ENCODE measurements at places on chromosomes 1 and 21. TPM values are rescaled to one million over a fixed set of nuclear protein-coding genes. Genes with fewer than 3 reads are reported as not detected.

PBX1 gene
- total RNA-seq, result 15.2 TPM

HHAT gene
- 3.7 TPM for total RNA-seq

CACNA1S gene
- not detected for total RNA-seq

OLIG2 gene
- not detected for total RNA-seq

TYW3 gene
- total RNA-seq, result 12.0 TPM

PEAR1 gene
- total RNA-seq, result 1.8 TPM

GRCh38 chr1:6580593-6581409 is 1.0 kb downstream of the ZBTB48 start:
- DNase-seq, result no peak

DNA sequence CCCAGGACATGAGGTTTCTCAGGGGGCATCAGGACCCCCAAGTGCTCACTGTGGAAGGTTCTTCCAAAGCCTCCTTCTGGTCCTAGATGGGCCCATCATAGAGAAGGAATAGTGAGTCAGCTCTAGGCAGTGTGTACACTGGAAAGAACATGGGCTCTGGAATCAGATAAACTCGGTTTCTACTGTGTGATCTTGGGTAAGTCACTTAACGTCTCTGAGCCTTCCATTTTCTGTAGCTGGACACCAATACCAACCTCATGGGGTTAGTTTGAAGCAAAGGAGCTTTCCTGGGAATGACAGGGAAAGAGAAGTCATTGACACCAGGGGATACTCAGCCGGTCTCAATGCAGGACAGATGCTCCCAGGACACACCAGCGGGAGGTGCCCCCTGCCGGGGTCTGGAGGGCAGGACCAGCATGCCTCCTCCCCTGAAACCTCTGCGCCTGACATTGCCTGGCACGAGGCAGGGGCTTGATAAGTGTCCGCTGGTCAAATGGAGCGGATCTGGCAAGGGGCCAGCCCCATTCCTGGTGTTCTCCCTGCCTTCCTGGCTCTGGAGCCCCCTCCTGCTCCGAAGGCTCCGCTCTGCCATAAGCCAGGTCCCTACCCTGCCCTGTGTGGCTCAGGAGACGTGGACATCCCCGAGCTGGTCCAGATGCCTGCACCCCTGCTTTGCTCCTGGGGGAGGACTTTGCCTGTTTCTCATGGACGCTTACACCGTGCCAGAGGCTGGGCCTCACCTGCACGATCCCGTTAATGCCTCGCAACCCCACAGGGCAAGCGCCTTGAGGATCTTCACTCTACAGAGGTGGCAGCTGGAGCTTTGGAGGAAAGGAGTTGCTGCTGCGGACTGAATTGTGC is 52.8 kb downstream of the EDN2 start:
- DNase-seq, result no peak

- DNase-seq, result no peak
Measured at GRCh38 chr1:213452501-213452900, 401.5 kb downstream of the RPS6KC1 start.

DNA sequence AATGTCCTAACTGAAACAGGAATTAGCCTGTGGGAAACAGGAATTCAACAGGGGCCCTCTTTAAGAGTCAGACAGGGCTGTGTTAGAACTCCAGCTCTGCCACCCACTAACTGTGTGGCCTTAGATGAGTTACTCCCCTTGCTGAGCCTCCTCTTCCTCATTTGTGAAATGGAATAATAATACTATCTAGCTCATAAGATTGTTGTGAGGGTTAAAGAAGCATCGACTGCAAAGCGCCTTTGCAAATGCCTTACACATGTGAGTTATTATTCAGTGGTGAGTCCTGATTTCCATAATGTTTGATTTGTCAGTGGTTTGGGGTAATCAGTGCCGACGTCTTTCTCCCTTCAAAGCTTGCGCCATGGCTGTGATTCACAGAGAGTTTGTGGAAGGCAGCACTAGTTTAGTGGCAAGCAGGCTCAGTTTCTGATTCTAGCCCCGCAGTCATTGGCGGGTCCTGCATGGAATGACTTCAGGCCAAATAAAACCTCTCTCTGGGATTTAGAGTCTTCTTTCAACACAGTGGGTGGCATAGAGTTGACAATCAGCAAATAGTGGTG is 388.5 kb downstream of the PLPP3 start:
- no peak for DNase-seq

GRCh38 chr1:25526753-25527152 is 16.7 kb upstream of the LDLRAP1 start:
- DNase-seq, result no peak

GRCh38 chr1:228867951-228868730 is 132.9 kb downstream of the RHOU start:
- DNase-seq, result no peak

DNA sequence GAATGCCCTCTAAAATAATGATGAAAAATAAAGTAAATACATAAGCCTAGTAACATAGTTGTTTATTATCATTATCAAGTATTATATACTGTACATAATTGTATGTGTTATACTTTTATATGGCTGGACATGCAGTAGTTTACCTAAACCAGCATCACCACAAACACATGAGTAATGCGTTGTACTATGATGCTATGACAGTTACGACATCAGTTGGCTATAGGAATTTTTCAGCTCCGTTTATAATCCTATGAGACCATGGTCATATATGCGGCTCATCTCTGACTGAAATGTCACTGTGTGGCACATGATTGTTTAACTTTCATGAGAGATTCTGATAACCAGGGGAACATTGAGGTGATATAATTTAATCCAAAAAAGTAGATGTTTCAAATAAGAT is 352.1 kb downstream of the ST6GALNAC3 start:
- no peak for DNase-seq

GRCh38 chr1:143611159-143611558 is 360.6 kb downstream of the FAM72C start:
- DNase-seq, result no peak

DNA sequence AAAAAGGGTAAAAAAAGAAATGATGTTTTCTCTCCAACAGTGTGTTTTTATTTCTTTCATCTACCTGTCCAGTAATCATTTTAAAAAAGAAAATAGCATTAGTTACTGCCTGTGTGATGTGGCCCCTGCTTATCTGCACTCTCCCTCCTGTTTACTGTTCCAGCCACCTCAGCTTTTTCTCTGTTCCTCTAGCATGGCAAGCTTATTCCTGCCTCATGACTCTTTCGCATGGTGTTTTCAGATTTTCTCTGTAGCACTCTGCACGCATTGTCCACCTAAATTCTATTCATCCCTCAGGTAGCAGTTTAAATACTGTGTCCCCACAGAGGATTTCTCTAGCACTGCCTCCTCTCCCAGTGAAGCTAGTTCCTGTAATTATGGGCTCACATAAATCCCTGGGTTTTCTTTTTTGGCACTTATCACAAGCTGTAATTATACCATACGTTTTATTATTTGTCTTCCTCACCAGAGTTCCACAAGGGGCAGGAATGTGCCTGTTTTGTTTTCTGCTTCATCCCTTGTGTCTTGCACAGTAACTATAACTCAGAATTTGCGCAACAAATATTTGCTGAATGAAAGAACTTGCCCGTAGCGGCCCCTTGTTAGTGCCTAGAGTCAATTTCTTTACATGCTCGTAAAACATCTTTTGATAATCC is 51.4 kb upstream of the LRIG2 start:
- no peak for DNase-seq

DNA sequence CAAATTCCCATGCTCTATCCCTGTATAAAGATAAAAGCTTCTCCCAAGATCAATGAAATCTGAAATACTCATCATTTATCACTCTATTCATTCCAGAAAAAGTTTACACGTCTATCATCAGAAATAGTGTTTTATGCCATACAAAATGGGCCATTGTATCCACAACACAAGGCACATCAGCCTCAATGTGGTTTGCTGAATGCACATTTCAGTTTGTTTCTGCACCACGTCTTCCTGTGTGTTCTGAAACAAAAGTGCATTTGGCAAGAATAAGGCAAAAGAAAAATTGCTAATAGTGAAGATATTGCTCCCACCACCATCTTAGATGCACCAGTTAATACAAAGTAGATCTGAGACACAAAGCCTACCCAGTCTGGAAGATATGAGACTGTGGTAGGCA is 89.6 kb upstream of the ETS2 start:
- DNase-seq, result no peak

DNA sequence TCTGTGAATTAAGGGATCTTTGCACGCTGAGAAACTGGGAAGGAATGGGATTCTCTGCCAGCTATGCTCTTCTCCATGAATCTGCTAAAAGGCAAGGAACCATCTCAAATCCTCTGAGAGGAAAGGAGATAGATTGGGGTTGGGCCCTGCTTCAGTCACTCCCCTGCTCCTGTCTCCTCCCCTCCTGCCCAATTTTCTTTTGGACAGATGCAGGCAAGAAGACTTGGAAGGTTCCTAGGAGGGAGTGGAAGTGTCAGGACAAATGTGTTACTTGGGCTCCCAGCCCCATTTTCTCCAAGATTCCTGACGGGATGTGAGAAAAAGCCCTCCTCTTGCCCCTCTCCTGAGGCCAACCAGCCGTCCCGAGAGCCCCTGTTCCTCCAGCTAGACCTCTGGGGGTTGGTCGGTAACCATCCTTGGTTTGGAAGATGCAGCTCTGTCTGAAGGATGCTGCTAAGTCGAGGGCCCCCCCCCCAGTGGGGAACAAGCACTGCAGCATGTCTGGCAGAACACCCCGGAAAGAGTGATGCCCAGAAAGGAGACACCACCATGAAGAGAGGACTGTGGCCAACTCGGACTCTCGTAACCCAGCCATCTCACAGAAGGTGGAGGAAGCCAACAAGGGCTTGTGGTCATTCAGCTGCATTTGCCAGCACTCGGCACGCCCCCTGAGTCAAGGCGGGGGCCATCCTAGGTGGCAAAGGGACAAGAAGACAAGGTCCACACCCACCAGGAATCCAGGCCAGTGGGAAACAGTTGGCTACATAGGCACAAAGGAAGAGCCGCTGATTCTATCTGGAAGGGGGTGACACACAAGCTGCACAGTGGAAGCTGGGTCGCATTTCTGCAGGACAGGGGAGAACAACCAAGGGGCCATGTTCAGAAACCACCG is 43.7 kb downstream of the CDK18 start:
- DNase-seq, result no peak

GRCh38 chr21:31750843-31751242 is 18.9 kb upstream of the SCAF4 start:
- DNase-seq, result no peak

- no peak for DNase-seq
Measured at GRCh38 chr1:87718241-87718950, 389.7 kb downstream of the LMO4 start.

GRCh38 chr1:156165083-156165482 is 11.7 kb downstream of the SEMA4A start:
- no peak for DNase-seq

GRCh38 chr1:33374336-33375105 is 53.6 kb upstream of the A3GALT2 start:
- DNase-seq, result no peak

DNA sequence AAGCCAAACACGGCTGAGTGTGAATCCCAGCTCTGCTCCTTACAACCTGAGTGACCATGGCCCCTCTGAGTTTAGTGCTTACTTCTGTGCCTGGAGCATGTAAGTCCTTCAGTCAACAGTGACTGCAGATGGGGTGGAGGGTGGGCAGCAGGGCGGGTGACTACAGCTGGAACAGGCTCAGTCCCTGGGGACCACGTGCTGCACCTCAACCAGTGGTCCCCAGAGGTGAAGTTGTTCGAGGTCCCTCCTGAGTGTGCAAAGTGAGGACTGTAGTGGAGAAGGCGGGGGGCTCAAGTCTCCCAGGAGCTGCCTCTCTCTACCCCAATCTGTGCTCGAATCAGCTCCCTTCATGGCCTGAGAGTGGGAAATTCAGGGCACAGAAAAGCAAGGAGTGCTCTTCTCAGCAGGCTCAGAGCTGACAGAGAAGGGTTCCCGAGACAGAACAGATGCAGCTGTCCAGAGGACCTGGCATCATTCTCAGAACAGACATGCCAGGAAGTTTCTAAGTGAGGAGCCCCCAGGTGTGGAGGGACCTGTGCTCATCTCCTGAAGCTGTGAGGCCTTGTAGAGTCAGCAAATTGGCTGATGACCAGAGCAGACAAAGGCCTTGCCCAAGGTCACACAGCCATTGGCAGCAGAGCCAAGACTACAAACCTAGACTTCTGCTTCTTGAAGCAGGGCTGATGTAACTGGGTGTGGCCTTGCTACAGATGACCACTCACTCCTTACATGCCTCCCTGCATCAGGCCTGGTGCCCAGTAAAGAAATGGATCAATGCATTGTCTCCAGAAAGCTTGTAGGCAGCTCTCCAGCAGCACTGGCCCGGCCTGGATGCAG is 61.7 kb upstream of the EDN2 start:
- no peak for DNase-seq

DNA sequence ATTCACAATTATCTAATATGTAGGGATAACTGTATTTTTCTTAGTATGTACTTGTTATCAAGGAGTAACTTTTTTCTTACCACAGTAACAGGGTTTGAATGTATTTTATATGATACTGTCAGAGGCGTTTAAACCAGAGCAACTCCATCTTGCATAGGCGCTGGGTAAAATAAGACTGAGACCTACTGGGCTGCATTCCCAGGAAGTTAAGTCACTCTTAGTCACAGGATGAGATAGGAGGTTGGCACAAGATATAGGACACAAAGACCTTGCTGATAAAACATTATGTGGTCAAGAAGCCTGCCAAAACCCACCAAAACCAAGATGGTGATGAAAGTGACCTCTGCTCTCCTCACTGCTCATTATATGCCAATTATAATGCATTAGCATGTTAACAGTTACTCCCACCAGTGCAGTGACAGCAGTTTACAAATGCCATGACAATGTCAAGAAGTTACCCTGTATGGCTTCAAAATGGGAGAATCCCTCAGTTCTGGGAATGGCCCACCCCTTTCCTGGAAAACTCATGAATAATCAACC is 64.8 kb downstream of the RPE65 start:
- DNase-seq, result no peak

DNA sequence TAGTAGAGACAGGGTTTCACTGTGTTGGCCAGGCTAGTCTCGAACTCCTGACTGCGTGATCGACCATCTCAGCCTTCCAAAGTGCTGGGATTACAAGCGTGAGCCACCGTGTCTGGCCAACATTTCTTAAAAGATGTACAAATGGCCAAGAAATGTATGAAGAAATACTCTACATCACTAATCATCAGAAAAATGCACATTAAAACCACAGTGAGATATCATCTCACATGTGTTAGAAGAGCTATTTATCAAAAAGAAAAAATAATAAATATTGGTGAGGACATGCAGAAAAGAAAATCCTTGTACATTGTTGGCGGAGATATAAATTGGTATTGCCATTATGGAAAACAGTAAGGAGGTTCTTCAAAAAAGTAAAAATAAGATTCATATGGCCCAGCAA is 33.6 kb upstream of the TNFSF18 start:
- DNase-seq, result no peak

GRCh38 chr1:214636436-214636835 is 33.4 kb downstream of the CENPF start:
- no peak for DNase-seq
